ENCODE measurements at places on chromosomes 7 and 10.
A peak's percentile ranks its signal among the peaks of the same experiment; 100 is the strongest.

DNA sequence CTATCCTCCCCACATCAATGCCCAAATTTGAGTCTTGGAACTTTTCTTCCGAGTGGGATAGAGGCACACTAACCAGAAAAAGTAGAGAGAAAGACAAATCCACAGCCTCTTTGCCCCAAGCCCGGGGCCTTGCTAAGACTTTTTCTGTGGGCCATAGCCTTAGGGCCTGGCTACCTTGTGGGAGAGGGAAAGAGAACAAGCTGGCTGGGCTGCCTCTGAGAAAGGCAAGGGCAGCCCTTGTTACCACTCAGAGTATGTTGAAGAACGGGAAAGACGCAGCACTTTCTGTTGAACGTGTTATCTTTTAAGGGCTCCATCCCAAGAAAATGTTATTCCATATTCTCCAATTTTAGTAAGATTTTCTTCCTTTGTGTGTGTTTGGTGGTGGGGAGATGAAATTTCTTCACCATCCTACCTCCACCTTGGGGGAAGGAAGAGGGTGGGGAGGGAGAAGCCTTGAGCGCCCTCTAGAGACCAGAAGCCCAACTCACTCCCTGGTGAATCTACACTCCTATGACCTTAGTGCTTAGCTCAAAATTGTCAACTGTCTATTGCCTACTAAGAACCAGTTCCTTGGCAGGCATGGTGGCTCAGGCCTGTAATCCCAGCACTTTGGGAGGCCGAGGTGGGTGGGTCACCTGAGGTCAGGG is 3.9 kb upstream of the NRF1 start:
- DNase-seq: peak; percentile 39

DNA sequence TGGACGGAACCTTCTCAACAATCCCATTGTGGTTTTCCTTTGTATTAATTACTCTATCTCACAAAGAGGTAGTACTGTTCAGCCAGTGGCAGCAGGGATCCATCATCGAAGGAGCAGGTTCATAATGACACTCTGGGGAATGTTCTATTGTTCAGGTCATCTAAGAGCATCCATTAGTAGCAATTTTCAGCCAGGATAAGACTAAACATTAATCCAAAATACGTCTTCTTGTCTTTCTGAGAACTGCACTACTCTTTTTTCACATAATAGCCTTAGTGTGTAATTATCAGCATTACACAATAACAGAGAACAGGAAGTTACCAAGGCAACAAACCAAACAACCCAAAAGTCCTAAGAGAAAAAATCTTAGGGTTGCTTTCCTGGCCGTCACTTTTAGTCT is 259.5 kb upstream of the VWC2 start:
- DNase-seq: peak; percentile 55

- no peak for DNase-seq
Observed at GRCh38 chr10:4038000-4038399, 253.0 kb upstream of the KLF6 start.

GRCh38 chr10:50421026-50421719 is 169.9 kb upstream of the ASAH2 start:
- DNase-seq: peak; percentile 60

GRCh38 chr10:110216942-110217661 is 9.7 kb downstream of the MXI1 start:
- DNase-seq: no peak

DNA sequence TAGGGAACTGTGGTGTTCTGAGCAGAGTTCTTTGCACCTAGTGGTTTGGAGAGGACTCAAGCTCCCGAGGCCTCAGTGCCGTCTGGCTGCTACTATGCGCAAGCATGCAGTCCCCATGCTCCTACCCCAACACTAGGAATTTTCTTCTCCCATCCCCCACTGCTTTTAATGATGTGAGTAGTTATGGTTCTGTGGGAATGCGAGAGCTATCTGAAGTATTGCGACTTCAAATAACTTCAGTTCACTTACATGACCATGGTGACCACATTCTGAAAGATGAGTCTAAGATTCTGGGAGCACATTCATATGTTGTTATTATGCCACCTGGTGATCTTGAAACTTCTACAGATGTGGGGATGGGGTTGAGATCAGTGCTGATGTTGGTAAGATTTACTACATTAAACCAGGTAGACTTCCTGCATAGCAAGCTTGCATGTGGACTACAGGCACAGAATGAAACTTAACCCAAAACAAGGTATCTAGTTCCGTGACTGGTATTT is 24.6 kb downstream of the HTR5A start:
- no peak for DNase-seq

DNA sequence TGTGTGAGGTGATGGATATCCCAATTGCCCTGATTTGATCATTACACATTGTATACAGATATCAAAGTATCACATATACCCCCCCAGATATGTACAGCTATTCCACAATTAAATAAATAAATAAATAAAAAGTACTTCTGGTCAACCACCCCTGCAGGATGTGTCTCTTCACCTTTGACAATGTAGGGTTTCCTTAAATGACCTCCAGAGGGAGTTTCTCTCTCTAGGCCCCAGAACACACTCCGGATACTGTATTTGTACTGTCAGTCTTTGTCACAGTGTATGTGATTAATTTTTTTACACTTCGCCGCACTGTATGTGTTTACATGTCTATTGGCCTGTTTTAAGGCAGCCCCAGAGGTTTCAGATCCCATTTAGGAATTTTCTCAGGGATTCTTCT is 123.6 kb downstream of the ADCYAP1R1 start:
- DNase-seq: no peak

DNA sequence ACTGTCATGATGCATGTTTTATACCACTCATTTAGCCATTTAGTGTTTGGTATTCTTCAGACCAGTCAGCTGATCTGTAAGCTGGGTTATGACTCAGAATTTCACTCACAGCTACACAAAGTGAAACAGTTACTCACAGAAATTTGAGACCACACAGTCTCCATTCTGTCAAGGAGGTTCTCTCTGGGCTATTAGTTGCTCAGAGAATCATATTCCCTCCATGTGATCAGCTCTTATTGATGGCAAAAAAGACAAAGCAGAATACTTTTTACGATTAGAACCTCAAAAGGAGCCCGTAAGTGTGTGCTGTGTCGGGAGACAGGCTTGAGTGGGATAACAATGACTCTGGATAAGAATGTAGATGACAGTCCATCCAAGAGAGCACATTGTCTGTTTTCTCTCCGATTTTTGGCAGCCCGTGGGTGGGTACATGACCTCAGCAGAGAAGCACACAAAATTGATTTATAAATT is 277.6 kb upstream of the SORCS1 start:
- DNase-seq: peak; percentile 31

GRCh38 chr7:71348821-71349681 is 217.1 kb downstream of the GALNT17 start:
- DNase-seq: no peak

- DNase-seq: peak; percentile 28
Observed at GRCh38 chr10:102419269-102420180, 940 bp upstream of the PSD start.

- DNase-seq: peak; percentile 11
Observed at GRCh38 chr10:784403-785088, 95.1 kb upstream of the DIP2C start.

GRCh38 chr7:134789967-134790685 is 10.7 kb downstream of the CALD1 start:
- DNase-seq: no peak

DNA sequence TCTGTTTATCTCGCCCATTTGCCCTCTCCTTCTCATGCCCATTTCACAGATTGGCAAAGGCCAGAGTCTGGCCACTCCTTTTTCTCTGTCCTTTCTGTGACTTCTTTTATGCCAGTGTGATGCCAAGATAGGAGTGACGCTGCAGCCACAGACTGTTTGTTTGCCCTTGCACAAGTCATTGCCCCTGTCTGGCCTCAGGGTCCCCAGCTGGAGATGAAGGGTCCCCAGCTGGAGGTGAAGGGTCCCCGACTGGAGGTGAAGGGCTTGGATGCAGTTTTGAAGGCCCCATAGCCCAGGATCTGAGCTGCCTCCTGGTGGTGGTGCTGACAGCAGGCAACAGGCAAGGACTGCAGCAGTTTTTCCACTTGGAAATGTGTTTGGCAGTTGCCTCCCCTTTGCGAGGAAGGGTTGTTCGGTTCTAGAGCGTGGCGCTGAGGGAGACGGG is 50.8 kb upstream of the SLC29A3 start:
- no peak for DNase-seq

DNA sequence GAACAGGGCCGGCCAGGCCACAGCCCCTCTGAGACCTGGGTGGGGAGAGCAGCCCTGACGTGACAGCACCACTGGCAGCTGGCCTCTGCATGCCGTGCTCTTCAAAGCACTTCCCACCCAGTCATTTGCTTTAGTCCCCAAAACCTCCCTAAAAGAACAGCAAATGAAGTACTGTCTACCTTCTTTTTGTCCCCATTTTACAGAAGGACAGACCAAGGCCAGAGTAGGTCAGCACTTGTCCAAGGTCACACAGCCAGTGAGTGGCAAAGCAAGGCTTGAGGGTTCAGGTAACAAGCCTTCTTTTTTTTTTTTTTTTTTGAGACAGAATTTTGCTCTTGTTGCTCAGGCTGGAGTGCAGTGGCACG is 15.1 kb downstream of the ATP6V1F start:
- peak; percentile 20 for DNase-seq

DNA sequence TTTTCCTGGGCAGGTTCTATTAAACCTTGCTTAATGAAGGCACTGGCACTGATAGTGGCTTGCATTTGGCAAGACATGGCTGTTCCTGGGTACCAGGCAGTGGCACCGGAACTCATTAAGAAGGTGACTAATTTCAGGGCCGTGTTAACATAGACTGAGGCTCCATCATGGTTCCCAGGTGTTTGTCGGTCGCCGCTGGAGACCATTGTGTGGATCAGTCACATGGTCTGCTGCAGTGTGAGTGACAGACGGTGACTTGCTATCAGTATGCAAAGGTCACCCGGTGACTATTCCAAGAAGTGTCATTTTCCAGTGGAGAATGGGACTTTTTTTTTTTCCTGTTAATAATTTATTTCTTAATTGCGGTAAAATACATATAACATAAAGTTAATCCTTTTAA is 106.3 kb downstream of the INSYN2A start:
- no peak for DNase-seq
